ENCODE measurements at places on chromosomes 12 and 14.

- DNase-seq, result no peak
Measured at GRCh38 chr12:103656291-103656690, 69.2 kb downstream of the STAB2 start.

DNA sequence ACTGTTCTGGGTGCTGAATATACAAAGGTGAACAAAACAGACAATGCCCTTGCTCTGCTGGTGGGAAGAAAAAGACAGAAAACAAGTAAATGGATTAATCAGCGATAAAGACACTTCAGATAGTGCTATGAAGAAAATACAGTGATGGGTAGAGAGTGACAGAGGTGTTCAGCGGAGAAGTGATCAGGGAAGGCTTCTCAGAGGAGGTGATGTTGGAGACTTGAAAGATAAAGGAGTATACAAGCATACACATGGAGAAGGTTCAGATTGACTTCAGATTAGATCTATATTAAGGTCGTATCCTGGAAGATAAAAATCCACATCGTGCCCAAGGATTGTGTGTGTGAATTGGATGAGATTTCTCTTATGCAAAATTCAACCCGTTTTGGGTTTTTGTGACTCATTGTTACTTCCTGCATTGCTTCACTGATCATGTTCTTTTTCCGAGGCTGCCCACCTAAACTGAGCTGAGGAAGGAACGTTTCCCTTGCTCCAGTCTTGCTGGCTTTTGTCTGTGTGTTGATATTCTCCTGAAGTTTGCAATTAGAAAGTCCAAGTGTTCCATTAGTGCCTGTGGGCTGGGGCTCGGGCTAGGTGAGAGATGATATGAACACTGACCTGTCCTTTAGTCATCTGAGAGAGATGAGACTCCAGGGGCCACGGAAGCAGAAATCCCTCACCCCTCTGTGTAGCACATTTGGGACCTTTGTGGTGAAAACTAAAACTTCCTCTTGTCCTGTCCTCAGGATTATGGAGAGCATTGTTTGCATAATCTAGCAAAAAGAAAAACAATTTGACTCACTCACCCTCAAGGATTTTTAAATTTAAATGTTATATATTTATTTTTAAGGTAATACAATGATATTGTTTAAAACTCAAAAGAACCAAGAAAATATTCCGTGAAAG, 27.6 kb downstream of the PLXNC1 start:
- no peak for DNase-seq

DNA sequence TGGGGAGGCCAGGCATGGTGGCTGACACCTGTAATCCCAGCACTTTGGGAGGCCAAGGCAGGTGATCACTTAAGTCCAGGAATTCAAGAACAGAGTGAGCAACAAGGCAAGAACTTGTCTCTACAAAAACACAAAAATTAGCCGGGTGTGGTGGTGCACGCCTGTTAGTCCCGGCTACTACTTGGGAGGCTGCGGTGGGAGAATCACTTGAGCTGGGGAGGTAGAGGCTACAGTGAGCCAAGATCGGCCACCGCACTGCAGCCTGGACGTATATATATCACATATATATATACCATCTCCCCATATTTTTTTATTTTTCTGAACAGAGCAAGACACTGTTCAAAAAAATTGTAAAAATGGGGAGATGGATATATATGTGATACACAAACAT, 19.5 kb downstream of the CKAP4 start:
- no peak for DNase-seq

DNA sequence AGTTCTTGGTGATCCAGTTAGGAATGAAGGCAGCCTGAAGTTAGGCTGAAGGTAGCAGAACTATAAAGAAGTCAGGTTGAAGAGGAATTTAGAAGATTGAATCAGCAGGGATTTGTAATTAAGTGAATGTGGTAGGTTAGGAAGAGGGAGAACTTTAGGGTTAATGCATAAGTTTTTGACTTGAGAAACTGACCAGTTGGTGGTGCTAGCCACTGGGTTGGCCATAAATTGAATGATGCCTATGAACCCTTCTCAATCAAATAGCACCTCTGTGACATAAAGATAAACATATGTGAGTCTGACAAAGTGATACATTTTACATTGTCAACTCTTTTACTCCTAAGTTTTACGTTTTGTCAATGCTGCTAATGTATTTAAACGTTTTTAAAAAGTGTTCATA, 290.6 kb upstream of the NAV3 start:
- DNase-seq, result no peak

DNA sequence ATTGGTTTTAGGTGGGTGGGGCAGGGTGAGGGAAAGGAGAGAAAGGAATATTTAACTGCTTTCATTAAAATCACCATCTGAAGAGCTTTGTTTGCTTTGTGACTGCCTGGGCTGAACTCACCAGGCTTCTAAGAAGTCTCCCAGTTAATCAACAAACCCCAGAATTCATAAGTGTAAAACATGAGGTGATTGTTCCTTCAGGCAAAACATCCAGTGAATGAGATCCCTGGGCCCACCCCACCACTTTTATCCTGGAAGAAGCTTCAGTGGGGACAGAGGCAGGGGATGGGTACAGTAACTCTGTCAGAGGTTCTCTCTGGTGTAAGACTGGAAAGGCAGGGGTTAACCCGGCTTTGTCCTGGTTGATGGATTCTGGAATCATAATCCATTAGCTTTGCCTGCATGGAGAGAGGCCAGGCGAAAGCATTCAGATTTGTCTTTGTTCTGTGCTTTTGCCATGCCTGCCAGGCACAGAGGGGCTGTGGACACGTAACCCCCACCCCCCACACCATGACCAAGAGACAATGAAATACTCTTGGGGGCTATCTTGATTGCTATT, 16.7 kb downstream of the PDE1B start:
- no peak for DNase-seq

DNA sequence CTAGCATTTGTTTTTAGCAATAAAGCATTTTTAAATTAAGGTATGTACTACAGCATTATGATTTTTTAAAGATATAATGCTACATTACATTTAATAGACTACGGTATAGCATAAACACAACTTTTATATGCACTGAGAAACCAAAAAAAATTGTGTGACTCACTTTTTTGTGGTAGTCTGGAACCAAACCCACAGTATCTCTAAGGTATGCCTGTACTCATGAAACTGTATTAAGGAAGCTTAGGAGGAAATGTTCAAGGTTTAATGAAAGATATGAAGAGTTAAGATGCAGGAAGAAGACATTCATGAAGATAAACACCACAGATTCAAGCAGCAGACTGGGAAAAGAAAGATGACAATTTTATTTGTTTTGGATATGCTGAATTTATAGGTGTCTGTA, 51.7 kb downstream of the PPP1R12A start:
- no peak for DNase-seq

DNA sequence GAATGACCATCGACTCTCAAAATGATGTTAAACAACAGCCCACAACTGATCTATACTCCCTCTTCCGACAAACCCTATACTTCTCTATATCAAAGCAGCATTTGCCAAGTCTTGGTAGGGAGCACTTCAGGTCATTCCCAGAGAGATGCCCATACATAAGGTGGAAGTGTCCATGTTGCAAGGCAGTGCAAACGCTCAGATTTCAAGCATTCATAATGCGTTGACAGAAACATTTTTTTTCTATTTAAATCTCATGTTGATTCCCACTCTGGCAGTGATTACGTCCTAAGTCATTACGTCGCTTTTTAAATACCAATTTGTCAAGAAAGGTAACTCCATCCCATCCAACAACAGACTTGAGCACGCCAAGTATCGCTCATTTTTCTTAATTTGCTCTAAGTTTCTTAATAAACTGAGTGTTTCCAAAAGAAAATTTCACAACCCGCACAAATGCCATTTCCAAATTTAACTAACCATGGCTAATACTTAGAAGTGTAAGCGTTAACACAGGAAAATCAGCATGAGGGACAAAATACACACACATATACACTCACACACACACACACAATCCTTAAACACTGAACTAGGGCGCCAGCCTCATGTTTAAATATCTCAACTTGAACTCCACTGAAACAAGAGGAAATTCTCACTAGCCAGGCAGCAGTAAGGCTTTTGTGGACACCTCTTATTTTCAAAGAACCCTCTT, 1.1 kb downstream of the GXYLT1 start:
- no peak for DNase-seq

DNA sequence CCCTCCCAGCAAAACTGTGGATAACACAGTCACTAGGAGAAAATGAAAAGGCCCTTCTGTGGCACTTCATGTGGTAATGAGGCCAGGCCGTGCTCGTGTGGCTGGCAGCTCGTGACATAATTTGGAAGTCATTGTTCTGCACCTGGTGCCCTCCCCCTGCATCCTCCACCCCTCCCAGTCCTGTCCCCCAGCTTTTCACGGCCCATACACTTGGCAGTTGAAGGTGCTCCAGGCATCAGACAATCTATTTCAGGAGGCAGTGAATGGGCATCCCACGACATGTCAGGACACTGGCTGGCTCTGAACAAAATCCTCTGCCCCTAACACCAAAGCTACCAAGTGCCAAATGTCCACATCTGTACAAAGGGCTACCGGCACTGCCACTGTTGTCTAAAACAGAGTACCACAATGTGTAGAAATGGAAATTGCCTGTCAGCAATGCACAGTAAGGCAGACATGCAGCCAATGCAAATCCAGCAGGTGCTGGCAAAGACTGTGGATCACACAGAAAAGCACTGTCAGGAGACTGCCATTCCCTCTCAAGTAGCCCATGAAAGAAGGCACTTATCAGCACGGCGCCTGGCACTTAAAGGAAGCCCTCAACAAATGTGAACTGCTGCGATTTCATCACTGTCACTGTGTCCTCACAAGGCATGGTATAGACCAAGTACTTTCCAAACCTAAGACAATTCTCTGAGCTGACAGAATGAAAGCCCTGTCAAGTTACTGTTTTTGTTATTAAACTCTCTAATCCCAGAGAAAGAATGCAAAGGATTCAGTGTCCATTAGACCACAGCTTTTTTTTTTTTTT, 39.1 kb downstream of the CORO1C start:
- peak; percentile 19 for DNase-seq

DNA sequence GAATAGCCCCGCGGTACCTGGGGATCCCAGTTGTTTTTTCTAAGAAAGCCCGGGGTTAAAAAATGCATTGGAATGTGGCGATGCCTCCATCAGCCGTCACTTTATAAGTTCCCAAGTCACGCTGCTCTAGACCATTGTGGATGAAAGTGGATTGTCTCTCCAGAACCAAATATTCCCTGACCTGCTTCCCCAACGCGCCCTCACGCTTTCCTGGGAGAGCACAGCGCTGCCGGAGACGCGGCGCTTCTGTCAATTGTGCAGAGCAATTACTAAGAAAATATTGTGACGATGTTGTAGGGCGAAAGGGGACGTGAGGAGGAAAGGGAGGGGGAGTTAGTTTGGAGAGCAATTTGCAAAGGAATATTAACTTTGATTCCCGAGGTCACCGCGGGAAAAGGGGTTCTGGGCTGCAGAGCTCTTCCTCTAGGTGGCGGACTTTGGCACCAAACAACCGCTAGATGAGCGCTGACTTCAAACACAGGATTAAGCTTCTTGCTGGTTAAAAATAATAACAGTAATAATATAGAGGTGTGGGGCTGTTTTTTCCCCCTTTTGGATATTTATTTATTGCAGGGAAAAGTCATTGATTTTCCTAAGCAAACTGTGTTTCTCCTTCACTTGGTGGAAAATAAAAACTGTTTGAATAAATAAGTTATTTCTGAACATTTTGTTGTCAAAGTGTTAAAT, 9.6 kb upstream of the FOXG1 start:
- peak; percentile 40 for DNase-seq

- no peak for DNase-seq
Measured at GRCh38 chr12:107090711-107091110, 2.6 kb downstream of the CRY1 start.

DNA sequence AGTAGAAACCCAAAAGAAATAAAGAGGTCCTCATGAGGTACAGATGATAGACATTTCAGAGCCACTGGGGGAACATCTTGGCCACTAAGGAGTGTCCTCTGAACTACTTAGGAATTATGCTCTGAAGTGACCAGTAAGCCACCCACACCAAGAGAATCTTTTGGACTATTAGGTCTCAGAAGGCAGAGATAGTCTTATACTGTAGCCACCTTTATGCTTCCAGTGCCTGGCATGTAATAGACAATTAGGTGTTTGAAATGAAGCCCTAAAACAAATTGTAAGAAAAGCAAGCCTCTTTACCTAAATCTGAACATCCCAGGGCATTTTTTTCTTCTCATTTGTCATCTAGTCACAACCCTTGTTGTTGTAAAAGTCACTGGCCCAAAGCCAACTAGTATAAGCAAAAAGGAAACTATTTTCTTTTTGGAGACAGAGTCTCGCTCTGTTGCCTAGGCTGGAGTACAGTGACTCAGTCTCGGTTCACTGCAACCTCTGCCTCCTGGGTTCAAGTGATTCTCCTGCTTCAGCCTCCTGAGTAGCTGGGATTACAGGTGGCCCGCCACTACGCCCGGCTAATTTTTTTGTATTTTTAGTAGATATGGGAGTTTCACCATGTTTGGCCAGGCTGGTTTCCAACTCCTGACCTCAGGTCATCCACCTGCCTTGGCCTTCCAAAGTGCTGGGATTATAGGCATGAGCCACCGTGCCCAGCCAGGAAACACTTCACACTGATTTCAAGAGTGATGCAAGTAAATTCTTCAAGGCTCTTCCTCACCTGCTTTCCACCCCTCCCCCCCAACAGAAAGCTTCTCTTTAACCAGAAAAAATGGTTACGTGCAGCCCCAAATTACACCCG, 11.1 kb downstream of the PLEKHA5 start:
- no peak for DNase-seq

DNA sequence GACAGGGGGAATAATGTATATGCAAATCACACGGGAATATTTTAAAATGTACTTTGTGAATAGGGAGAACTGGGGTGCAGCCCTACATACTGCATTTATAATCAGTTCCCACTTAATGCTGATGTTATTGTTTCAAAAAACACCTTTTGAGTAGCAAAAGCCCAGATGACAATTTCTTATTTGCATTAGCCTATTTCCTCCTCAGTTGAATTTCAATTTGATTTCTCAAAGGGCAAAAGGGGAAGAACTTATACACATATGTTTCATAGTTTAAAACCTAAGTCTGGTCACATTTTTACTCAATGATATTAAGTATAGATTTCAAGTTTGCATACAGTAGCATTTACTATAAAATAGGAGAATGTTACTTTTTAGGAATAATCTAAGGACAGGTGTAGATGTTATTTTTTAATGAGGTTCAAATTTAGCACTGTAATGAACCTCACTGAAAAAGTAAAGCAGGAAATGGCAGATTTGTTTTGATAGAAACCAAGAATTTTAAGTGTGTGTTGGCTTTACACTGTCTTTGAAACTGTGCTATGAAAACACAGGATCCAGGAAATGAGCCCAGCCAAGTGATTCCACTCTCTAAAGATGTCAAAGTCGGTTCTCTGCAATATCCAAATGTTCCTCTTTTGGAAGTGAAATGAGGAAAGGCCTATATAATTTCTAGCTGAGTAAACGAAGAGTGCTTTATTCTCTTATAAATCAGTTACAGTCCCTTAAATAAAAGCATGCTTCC, 367.4 kb downstream of the BTG1 start:
- no peak for DNase-seq

DNA sequence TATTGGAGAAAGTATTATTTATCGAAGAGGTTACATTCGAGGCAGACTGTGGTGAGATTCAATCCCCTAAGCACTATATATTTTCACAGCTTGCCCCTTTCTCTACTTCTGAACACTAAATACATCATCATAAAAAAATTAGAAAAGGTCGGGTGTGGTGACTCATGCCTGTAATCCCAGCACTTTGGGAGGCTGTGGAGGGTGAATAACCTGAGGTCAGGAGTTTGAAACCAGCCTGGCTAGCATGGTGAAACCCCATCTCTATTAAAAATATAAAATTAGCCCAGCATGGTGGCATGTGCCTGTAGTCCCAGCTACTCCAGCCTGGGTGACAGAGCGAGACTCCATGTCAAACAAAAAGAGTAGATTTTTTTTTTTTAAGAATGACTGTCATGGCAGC, 70.6 kb upstream of the MYF6 start:
- DNase-seq, result no peak
